ENCODE measurements at places on chromosomes 16 and 17. TPM values are rescaled to one million over a fixed set of nuclear protein-coding genes. Genes with fewer than 3 reads are reported as not detected.

- peak; percentile 33 for DNase-seq
These were observed 39.3 kb downstream of the MSI2 start for GRCh38 chr17:57295526-57296023.

- DNase-seq = no peak
These were observed 633 bp downstream of the ZNF843 start for GRCh38 chr16:31441956-31442355.

- DNase-seq = no peak
These were observed 41.2 kb downstream of the PRKCA start for GRCh38 chr17:66343531-66344078.

The CTRB1 gene
- total RNA-seq = not detected

DNA sequence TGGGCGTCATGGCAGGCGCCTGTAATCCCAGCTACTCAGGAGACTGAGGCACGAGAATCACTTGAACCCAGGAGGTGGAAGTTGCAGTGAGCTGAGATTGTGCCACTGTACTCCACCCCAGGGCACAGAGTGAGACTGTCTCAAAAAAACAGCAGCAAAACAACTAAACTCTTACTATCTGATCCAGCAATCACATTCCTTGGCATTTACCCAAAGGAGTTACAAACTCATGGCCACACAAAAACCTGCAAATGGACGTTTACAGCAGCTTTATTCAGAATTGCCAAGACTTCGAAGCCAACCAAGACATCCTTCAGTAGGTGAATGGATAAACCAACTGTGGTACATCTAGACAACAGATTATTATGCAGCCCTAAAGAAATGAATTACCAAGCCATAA, 4.0 kb downstream of the SIAH1 start:
- DNase-seq = no peak

The SLX4 gene
- total RNA-seq = 8.0 TPM

The CES1 gene
- total RNA-seq = 173 TPM

The GNPTG gene
- total RNA-seq = 32.5 TPM

DNA sequence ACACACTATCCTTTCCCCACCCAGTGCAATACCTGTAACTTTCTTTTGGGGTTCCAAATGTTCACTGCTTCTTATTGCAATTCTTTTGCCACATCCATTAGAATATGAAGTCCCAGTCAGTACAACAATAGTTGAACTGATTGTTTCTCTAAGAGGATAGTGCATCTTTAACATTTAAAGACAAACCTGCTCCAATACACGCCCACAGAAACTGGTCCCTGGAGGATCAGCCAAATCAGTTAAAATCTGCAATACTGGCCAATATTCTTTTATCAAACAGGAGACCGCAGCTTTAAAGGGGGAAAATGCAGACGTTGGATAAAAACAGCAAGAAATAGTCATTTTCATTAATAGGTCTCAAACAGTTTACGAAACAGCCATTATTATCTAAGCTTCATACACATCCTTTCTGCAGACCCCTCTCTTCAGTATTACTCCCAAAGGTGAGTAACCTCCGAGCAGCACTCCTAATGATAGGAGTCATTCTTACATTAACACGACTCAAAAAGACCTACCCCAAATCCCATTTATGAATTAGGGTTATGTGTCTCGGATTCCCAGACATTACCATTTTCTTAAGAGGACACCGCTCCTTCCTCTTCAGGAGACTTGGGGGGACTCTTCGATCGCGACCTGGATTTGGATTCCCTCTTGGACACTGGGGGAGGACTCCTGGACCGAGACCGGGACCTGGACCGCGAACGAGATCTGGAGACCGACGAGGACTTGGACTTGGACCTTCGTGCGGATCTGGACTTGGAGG, 1.4 kb downstream of the SRSF2 start:
- no peak for DNase-seq

DNA sequence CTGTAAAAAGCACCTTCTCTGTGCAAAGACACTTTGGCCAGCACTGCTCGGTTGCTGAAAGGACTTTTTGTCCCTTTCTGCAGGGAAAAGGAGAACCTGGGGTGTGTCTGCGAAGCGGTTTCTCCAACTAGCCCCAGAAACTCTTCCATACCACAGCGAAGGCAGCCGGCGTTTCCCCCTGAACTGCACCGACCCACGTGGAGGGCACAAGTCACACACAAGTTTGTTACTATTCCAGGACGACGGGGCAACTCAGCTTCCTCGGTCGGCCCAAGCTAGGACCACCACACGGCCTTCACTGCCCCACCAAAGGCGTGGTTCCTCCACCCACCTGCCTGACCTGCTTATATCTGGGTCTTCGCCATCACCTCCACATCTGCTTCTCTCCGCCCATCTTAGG, 1.9 kb downstream of the RTN4RL1 start:
- no peak for DNase-seq

The OVCA2 gene
- total RNA-seq = 17.1 TPM

The EVPLL gene
- not detected for total RNA-seq

GRCh38 chr17:1222321-1222720, 42.5 kb upstream of the ABR start:
- no peak for DNase-seq

DNA sequence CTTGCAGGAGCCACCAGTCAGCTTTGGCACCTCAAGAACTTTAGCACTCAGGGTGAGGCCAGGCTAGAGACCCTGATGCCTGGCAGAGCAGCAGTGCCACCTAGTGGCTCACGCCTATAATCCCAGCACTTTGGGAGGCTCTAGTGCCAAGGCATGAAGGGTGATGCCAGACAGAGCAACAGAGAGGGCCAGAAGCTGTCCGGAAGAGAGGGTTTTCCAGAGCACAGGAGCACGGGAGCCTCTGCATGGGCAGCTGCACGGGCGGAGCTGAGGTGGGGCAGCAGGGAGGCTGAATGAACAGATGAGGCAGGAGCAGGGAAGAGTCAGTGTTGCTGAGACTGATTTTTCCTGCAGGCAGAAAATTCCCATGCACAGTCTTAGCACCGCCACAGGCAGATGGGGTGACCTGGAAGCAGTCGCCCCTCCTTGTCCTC, 38.9 kb downstream of the MYH3 start:
- DNase-seq = peak; percentile 65

- peak; percentile 64 for DNase-seq
These were observed 17.5 kb downstream of the EMC8 start for GRCh38 chr16:85781695-85782370.

The CNGB1 gene
- not detected for total RNA-seq

The MIF4GD gene
- total RNA-seq = 4.5 TPM
